ENCODE measurements at places on chromosomes 6 and 20.

- DNase-seq = peak; percentile 59
These were observed 17.4 kb upstream of the TBC1D22B start for GRCh38 chr6:37239950-37240713.

DNA sequence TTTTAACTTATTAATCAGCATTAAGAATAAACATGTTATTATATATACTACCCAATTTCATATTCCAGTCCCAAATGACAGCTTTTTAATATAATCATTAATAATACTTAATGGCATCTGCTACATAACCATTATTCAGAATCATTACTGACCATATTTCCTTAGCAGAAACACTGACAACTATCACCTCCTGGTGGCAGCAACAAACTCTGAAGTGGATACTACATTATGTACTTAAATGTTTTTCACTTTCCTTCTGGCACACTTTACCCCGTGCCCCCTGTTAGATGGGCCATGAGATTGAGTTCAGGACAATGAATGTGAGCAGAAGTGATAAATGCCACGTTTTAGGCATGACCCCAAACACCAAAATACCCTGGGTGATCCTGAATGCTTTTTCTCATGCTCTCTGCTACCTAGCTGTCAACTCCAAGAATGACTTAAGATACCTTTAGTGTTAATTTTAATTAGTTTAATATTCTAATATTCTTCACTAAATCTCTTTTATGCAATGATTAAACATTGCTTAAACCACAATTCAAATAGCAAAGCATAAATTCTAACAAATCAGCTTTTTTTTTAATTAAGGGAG is 77.1 kb downstream of the LMBRD1 start:
- DNase-seq = no peak

- DNase-seq = no peak
These were observed 3.6 kb downstream of the SOX4 start for GRCh38 chr6:21596949-21597682.

- no peak for DNase-seq
These were observed 148.5 kb upstream of the ATXN1 start for GRCh38 chr6:16909658-16910360.

GRCh38 chr6:135540207-135540840 is 42.8 kb upstream of the AHI1 start:
- DNase-seq = no peak

DNA sequence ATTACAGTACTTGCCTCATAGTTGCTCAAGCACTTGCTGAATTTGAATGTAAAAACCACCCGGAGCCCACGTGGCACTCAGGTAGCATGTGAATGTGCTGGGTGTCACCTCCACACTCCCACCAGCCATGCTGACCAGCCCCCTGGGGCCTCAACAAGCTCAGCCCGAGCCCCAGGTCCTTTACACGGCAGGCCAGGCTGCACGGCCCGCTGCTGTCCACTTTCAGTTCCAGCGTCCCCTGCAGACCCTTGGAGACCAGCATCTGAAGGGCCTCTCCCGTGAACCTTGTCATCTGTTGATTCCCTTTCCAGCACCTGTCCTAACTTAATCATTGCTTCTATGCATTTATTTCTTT is 33.3 kb upstream of the ZBP1 start:
- no peak for DNase-seq

GRCh38 chr20:6039766-6040165 is 14.1 kb downstream of the LRRN4 start:
- no peak for DNase-seq
